ENCODE measurements at places on chromosomes 1 and 21. TPM values are rescaled to one million over a fixed set of nuclear protein-coding genes. Genes with fewer than 3 reads are reported as not detected.

The FAM163A gene
- 5.1 TPM for total RNA-seq

The FAM110D gene
- total RNA-seq = 2.8 TPM

The PALMD gene
- total RNA-seq = 5.9 TPM

The SHE gene
- total RNA-seq = 6.2 TPM

The BGLAP gene
- 3.0 TPM for total RNA-seq
